ENCODE measurements at places on chromosomes 12 and 14.

DNA sequence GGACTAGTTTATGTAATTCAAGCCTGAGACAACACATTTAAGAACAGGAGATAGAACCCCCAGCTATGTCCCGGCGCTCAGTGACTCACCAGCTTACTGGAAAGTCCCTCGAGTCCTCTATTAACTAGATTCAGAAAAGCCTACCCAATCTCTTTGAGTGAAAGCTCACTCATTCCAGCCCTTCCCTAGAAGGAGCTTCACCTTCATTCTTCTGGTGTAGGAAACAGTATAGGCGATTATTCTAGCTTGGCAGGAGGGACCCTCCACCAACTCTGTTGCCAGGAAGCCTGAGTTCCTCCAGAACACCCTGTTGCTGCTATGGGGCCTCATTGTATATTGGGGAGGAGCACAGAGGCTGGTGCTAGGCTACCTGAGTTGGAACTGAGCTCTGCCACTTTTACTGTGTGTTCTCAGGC is 57.2 kb upstream of the AEBP2 start:
- peak; percentile 75 for DNase-seq

GRCh38 chr14:99078426-99078825 is 193.6 kb downstream of the BCL11B start:
- DNase-seq, result no peak

- DNase-seq, result no peak
These were observed 96.6 kb upstream of the FERMT2 start for GRCh38 chr14:53047307-53048069.

DNA sequence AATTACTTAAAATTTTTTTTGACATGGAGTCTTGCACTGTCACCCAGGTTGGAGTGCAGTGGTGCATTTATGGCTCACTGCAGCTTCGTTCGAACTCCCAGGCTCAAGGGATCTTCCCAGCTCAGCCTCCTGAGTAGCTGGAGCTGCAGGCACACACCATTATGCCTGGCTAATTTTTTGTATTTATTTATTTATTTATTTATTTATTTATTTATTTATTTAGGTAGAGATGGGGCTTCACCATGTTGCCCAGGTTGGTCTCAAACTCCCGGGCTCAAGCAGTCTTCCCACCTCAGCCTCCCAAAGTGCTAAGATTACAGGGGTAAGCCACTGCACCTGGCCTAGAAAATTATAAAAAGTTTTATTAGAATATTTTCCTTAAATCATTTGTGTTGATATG is 73.6 kb downstream of the DACT1 start:
- no peak for DNase-seq

- DNase-seq, result no peak
These were observed 33.3 kb downstream of the RAD52 start for GRCh38 chr12:916240-916639.
